Adipose tissue (tissue), 3 donors: ENCODE measurements at places on chromosomes 3 and 15. TPM values are rescaled to one million over a fixed set of nuclear protein-coding genes. Genes with fewer than 3 reads are reported as not detected.

Gene CFAP44
- 2.0 TPM for polyA plus RNA-seq

Gene FSIP1
- polyA plus RNA-seq, result 0.07 TPM

Gene TUSC2
- polyA plus RNA-seq, result 31.2 TPM

Gene CPOX
- polyA plus RNA-seq, result 7.2 TPM

Gene EAF2
- 6.6 TPM for polyA plus RNA-seq

Gene SRGAP3
- 1.4 TPM for polyA plus RNA-seq

Gene HIGD2B
- not detected for polyA plus RNA-seq

Gene ZPLD1
- polyA plus RNA-seq, result not detected

Gene SLC22A14
- 0.11 TPM for polyA plus RNA-seq

Gene CX3CR1
- polyA plus RNA-seq, result 0.45 TPM

Gene CCR3
- polyA plus RNA-seq, result not detected

Gene DNAH12
- polyA plus RNA-seq, result 0.22 TPM

Gene A4GNT
- 0.14 TPM for polyA plus RNA-seq

Gene DUOXA2
- polyA plus RNA-seq, result 0.13 TPM

Gene STAB1
- polyA plus RNA-seq, result 166 TPM

Gene PLA2G4B
- polyA plus RNA-seq, result 7.3 TPM

Gene CD80
- 0.14 TPM for polyA plus RNA-seq

Gene UCN2
- not detected for polyA plus RNA-seq

Gene CHRNA5
- polyA plus RNA-seq, result 1.1 TPM

Gene CAMK1
- 80.1 TPM for polyA plus RNA-seq

Gene USP13
- polyA plus RNA-seq, result 5.3 TPM

Gene ACKR2
- polyA plus RNA-seq, result 0.31 TPM

Gene SLC51A
- polyA plus RNA-seq, result not detected

Gene LXN
- polyA plus RNA-seq, result 51.2 TPM

Gene SLC12A1
- polyA plus RNA-seq, result not detected

Gene ROPN1
- polyA plus RNA-seq, result not detected

Gene KBTBD12
- polyA plus RNA-seq, result 0.06 TPM

Gene RASSF1
- polyA plus RNA-seq, result 43.7 TPM

Gene DET1
- 3.9 TPM for polyA plus RNA-seq
